ENCODE measurements at places on chromosomes 2 and 18. TPM values are rescaled to one million over a fixed set of nuclear protein-coding genes. Genes with fewer than 3 reads are reported as not detected.

- DNase-seq, result no peak
Measured at GRCh38 chr2:140154706-140155105, 1374.5 kb upstream of the NXPH2 start.

PROC gene
- total RNA-seq, result 1.7 TPM

DNA sequence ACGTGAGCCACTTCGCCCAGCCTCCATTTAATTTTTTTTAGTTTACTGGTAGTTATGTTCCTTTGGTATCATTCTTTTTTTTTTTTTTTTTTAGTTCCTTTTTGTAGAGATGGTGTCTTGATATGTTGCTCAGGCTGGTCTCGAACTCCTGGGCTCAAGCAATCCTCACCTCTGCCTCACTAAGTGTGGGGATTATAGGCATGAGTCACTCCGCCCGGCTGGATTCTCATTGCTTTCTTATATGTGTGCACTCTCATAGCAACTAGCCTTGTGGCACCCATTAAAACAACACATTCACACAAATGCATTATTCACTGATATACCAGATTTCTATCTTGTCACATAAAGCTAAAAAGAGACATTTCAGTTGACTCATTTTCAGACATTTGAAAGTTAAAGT is 4.2 kb downstream of the TTC27 start:
- no peak for DNase-seq

DNA sequence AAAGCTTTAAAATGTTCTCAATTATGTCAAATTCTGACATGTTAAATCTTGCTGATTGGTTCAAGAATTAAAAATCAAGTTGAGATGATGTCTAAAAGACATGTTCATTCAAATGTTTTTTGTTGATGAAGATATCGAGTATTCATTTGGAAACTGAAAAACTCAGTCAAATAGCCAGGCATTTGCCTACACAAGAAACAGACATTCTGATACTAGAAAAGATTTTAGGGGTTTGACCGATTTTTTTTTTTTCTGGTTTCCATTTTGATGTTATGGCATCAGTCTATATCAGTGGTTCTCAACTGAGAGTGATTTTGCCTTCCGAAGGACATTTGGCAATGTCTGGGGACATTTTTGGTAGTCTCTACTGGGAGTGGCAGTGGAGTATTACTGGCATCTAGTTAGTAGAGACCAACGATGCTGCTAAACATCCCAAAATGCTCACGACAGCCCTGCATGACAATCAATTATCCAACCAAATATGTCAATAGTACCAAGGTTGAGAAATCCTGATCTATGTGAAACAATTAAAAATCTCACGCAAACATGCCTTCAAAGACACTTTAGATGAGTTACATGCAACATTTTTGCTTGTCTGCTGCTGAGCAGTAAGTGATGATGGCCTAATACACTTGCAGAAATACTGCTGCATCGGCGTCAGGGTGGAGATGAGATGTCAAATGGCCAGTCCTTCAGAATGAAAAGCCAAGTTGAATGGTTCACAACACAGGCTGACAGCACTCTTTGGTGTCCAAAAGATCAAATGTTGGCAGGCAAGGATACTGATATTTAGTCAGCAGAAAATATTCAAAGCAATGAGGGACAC is 12.5 kb downstream of the RASGRP3 start:
- no peak for DNase-seq

LOXHD1 gene
- not detected for total RNA-seq

DNA sequence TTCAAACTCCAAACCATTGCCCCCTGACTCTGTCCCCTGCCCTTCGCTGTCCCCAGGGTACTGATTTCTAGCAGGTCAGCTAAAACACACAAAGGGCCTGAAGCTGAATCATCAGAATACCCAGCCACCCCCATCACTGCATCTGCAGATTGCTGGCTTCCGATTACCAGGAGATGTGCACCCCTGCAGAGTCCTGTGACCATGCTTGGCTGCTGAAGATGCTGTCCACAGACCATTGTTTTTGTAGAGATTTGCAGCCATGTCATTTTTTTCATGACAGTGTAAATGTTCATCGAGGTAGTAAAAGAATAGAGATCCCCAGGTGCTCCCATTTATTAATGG is 463.3 kb downstream of the STK39 start:
- DNase-seq, result no peak

CRIM1 gene
- total RNA-seq, result 27.4 TPM

- no peak for DNase-seq
Measured at GRCh38 chr18:7945882-7946281, 378.8 kb downstream of the PTPRM start.

- no peak for DNase-seq
Measured at GRCh38 chr2:2850859-2851258, 519.8 kb upstream of the MYT1L start.

DNA sequence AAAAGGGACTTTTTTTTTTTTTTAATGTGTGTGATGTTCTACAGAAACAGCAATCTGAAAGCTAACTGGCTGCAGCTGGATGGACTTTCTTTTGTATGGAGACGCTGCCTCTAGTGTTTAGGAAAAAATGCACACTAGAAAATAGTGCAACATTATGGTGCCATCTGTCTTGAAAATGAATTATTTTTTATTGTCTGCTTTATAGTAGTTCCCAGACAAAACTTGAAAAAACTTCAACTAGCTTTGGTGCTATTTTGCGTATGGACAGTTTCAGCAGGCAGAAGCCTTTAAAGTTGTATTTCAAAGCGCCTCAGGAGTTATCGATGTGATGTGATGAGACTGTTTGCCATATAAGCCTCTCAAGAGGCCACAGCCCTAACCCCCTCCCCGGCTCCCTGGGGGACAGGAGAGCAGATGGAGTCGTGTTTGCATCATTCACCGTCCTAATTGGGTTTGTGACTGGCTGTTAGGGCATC is 86.9 kb downstream of the LTBP1 start:
- DNase-seq, result no peak

DNA sequence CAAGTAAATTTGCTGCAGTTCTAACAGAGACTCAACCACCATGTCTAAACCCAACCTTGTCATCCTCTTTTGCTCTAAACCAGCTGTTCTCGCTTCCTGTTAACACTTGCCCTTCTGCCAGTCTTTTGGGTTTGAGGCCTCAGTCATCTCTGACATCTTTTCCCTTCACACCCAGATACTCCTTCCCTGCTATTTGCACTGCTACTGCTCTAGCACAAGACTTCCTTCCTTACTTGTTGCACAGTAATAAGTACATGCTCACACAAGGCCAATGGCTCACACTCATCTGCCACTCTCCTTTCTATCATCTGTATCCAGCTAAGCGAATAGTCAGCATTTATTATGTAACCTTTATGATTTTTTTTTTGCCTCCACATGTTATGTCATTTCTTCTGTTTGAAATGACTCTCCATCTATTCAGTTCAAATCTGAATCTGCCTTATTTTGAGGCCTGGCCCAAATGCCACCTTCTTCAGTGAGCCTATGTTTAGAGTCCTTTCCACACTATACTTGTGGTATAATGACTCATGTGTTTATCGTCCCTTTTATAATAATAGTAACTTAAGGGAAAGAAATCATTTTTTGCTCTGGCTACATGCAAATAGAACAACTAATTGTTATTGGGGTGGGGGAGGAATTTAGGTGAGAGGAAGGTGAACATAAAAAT is 22.5 kb upstream of the CDKL4 start:
- no peak for DNase-seq

BOLL gene
- not detected for total RNA-seq

- no peak for DNase-seq
Measured at GRCh38 chr2:157771234-157771633, 104.9 kb downstream of the ACVR1 start.

DNA sequence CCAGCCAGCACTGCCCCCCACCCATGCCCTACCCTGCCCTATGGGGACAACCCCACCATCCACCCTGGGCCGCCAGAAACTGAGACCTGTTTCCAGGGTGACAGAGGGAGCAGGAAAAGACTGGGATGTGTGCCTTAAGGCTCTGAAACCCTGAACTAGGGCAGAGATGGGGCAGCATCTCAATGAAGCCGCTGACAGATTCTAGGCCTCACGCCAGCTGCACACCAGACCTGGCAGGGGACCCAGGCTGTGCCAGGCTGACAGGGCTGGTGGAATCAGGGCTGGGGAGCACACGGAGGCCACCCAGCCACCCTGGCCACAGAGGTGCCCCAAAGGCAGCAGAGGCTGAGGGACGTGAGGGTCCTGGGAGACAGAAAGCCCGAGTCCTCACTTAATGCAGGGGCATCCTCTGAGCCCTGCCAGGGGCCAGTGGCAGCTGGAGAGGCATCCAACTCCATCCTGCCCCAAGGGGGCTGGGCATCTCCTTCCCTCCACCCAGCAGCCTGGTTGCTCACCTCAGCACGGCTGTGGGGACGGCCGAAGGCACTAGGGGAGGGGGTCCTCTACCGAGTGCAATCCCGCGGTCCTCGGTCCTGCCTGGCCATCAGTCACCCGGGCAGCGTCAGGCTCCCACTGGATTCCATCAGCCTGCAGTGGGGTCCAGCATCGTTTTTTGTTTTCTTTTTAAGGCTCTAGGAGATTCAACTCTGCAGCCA is 169.2 kb downstream of the ZFP36L2 start:
- no peak for DNase-seq

DNA sequence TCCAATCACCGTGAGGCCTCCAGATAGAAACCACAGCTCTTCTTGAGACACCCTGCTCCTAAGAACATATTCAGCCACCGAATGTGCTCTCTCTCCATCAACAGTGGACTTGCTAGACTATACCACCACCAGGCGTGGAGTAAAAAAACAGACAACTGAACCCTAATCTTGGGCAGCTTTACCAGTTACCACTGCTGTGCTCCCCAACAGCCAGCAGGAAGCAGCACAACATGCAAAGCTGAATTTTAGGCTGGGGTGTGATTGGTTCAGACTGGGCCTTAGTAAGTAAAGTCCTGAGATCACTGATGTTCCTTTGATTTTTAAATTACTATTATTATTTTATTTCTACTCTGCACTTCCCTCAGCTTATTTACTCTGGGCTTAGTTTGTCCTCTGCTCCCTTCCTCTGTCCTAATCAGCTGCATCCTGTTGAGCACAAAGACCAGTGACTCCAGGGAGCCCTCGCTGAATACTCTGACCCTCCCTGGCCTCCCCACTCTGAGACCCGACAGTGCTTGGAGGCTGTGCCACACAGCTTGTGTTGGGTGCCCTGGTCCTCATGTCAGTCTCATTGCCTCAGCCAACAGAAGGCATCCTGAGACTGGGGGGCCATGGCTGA is 21.9 kb downstream of the MRPL35 start:
- DNase-seq, result no peak

- peak; percentile 29 for DNase-seq
Measured at GRCh38 chr2:105697781-105698449, 46.8 kb upstream of the NCK2 start.

- DNase-seq, result no peak
Measured at GRCh38 chr2:96171831-96172230, 26.6 kb upstream of the DUSP2 start.

CLEC4F gene
- total RNA-seq, result not detected

DNA sequence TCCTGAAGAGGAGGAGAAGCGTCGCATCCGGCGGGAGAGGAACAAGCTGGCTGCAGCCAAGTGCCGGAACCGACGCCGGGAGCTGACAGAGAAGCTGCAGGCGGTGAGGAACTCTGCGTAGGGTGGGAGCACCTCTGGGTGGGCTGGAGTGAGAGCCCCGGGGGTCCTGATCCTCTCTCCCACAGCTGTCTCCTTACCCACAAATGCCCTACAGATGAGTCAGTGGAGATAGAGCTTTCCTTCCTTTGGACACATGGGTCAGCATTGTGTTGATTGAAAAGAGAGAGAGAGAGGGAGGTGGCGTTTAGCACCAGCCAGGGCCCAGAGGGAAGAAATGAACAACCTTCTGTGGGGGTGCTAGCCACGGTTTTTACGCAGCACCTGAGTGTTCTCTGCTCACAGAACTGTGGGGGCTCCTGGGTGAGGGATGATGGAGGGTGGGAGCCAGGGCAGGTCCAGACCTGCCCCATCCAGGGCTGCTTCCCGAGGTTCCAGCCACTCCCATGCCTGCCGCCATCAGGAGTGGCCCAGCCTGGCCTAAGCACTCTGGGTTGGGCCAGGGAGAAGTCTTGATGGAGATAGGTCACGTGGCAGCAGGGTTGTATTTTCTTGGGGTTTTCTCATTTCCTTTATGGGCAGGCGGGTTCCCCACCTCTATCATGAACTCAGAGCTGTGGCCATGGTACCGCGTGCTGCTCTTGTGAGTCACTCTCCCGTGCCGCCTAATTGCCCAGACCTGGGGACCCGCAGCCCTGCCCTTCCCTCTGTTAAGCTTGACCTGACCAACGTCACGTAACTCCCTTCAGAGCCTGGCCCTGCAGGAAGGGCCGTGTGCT is 16.3 kb downstream of the FOSL2 start:
- no peak for DNase-seq

GRCh38 chr2:31089645-31090044 is 48.6 kb downstream of the GALNT14 start:
- DNase-seq, result no peak

SRD5A2 gene
- not detected for total RNA-seq

CHRND gene
- not detected for total RNA-seq

- DNase-seq, result no peak
Measured at GRCh38 chr18:57627488-57627887, 5.9 kb upstream of the NARS1 start.

SLC9A4 gene
- total RNA-seq, result not detected

- DNase-seq, result no peak
Measured at GRCh38 chr18:58831606-58832005, 33.1 kb upstream of the ZNF532 start.

KIF3C gene
- total RNA-seq, result 58.8 TPM

GRCh38 chr2:32715391-32715841 is 87.6 kb downstream of the TTC27 start:
- no peak for DNase-seq

DNA sequence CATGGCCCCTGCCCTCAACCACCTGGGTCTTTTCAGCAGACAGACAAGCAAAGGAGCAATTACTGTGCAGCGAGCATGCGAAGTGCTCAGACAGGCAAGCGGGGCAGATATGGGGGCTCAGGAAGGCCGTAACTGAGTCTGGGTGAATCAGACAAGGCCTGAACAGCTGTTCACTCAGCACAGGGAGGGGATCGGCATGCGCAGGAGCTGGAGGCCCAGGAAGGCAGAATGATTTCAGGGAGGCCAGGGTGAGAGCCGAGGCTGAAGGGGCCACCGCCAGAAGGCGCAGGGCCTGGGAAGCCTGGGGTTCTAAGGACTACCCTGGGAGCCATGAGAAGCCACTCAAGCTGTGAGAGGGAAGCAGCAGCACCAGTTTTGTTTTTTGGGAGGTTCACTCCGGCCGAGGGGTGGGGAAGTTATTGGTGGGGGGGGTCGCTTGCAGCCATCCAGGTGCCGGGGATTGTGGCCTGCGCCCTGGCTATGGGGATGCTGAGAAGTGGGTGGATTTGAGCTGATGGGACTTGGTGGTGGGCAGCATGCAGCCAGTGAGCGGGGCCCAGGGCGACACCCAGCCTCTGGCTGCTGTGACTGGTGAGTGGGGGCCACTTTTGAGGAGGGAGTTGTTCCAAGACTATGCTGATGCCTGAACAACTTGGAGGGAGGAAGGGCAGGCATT is 132.2 kb downstream of the TSN start:
- DNase-seq, result no peak

GRCh38 chr18:63869851-63870250 is 17.7 kb upstream of the SERPINB2 start:
- no peak for DNase-seq

- no peak for DNase-seq
Measured at GRCh38 chr2:15719566-15720313, 128.1 kb downstream of the DDX1 start.

Measured in H1 (cell line).